RPMI8226 (cell line): ENCODE measurements at places on chromosomes 2 and 18.

DNA sequence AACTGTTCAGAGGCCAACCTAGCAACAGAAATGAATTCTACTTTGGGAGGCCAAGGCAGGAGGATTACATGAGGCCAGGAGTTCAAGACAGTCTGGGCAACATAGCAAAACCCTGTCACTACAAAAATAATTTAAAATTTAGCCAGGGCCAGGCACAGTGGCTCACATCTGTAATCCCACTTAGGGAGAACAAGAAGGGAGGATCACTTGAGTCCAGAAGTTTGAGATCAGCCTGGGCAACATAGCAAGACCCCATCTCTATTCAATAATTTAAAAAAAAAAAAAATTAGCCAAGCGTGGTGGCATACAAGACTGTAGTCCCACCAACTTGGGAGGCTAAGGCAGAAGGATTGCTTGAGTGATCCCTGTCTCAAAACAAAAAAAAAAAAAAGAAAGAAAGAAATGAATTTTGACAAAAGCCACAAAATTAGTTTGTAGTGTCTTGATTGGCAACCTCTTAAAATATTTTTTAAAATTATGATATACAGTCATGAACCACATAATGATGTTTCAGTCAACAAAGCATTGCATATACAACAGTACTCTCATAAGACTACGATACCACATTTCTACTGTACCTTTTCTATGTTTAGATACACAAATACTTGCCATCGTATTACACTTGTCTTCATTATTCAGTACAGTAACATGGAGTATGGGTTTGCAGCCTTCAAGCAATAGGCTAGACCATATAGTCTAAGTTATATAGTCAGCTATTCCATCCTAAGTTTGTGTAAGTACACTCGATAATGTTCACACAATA is 130.7 kb downstream of the ZFP36L2 start:
- DNase-seq: no peak

DNA sequence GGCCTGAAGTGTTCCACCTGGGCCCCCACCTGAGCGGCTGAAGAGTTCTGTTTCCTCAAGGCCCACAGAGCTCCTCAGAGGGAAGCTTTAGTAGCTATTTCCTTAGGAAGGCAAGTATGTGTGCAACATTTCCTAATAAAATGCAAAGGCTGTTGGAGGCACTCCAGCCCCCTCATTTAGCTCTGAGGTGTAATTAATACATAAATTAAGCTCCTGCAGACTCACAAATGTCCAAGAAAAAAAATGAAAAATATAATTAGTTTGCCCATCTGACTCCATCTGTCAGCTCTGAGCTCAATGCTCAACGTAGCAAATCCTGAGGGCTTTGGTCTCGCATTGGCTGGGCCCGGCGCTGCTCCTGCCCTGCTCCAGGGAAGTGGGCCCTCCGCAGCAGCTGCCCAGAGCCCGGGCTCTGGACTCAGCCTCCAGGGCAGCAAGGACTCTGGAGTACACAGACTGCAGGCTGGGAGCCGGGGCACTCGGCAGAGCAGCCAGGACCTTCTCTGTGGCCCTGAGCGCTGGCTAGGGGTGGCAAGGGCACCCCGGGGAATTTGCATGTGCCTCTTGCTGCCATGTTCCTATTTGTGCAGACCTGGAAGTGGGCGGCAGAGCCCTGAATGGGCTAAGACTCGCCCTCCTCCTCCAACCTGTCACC is 23.4 kb upstream of the C1QL2 start:
- DNase-seq: no peak

- DNase-seq: no peak
Observed at GRCh38 chr2:239711911-239712570, 311.2 kb upstream of the HDAC4 start.

GRCh38 chr18:79309614-79310358 is 85.9 kb upstream of the NFATC1 start:
- DNase-seq: no peak

GRCh38 chr18:55228191-55228590 is 268.9 kb upstream of the CCDC68 start:
- DNase-seq: no peak

DNA sequence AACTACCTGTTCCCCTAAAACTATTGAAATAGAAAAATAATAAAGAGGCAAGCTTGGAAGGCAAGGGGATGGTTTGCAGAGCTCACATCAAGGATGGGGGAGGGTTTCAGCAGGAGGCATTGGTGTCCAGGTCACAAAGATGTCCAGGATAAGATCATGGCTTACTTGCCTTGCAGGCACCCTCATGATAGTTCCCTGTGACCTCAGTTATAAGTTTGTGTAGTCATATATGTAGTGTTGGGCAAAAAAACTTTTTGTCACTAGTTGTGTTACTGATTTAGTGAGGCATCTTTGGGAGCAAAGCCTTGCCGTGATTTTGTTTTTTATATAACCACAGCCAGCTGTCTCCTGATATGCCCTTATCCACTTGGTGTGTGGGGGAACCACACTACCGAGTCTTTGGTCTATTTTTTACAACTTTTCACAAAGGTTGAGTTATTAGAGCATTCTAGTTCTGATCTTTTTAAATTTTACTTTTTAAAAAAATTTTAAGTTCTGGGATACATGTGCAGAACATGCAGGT is 53.3 kb downstream of the IL1R2 start:
- DNase-seq: no peak

DNA sequence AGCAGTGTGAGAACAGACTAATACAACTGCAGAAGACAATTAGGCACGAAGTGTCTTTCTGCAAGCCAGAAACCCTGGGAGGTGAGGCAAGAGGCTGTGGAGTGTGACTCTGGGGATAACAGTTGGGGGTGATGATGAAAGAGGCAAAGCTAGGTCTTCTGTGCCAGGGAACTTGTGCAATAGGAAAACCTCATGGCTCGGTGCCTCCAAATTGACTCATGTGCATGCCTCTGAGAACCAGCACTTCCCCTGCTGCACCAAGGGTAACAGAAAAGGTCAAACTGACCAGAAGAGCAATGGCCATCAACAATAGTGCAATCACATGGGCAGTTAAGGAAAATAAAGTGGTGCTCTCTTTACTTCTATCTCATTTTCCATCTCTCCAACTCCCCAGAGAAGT is 136.4 kb downstream of the SCG2 start:
- DNase-seq: no peak

DNA sequence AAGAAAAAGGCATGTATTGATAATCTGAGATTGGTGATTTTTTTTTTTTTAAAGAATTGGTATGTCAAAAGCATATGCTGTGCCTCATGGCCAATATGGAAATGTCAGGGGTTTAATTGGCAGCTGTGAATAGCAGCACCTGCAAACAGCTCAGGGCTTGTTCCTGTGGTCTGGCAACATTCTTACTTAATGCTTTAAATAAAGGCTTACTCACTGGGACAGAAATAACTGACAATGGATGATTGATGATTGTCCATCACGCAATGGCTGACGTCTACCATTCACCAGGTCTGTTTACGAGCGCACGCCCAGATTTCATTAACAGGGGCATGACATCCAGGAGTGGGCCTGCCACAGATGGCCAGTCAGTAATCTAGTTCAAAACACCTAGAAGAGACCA is 66.7 kb downstream of the ETAA1 start:
- DNase-seq: peak; percentile 88

DNA sequence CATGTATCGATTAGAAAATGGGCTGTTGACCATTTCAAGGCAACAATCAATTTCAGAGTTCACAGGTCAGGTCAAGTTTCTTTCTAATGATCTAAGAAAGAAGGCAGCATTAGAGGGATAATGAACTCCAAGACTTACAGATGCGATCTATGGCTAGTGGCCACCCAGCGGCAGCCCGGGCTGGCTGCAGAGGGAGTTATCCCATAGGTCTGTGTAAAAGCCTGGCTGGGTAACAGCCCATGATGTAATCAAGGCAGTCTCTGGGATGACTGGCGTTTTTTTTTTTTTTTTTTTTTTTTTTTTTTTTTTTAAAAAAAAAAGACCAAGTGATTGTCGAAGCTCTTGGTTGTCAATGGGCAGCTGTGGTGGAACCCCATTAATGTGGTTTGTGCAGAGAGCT is 171.1 kb upstream of the SKOR2 start:
- DNase-seq: no peak

- no peak for DNase-seq
Observed at GRCh38 chr2:28281739-28282138, 110.9 kb upstream of the FOSL2 start.

DNA sequence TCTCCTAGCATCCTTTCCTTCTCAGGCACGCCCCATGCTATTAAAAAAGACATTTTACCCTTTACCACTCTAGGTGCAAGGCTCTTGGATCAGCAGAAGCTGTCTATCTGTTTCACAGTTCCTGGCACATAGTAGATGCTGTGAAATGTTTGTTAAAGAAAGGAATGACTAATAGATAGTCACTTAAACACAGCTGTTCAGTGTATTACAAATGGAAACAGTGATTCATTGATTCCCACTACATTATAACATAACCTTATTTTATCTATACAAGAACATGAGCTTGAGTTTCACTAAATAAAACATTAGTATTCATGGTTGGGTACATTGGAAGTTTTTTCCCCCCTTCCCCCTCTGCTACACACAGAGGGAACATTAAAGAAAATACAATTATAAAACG is 142.1 kb downstream of the ASXL3 start:
- no peak for DNase-seq

GRCh38 chr18:13302457-13303225 is 84.1 kb downstream of the LDLRAD4 start:
- DNase-seq: peak; percentile 61

- DNase-seq: peak; percentile 34
Observed at GRCh38 chr18:31626409-31626808, 34.7 kb downstream of the TTR start.

DNA sequence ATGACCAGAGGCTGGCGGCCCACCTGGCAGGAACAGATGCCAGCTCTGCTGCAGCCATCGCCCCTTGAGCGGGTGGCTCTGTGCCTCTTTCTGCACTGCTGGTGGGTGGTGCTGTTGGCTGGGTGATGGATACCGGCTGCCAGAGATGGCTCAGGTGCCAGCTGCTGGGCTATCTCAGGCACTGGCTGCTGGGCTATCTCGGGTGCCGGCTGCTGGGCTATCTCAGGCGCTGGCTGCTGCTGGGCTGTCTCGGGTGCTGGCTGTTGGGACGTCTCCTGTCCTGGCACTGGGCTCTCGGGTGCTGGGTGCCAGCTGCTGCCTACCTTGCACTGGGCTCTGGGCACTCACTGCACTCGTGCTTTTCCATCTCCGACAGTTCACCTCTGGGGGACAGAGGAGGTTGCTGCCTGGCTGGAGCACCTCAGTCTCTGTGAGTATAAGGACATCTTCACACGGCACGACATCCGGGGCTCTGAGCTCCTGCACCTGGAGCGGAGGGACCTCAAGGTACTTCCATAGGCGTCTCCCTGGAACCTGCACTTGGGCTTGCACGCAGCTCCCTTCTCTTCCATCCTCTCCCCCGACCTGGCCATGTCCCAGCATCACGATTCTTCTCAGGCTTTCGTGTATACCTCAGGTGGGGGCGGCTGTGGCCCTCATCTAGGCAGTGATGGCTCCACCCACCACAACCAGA is 98.4 kb downstream of the USP40 start:
- no peak for DNase-seq
